Activated CD4-positive, alpha-beta T cell treated with anti-CD3 and anti-CD28 coated beads for 1 hour (primary cell): ENCODE measurements at places on chromosomes 4 and X.

- no peak for DNase-seq
Observed at GRCh38 chr4:130338851-130339250, 1242.9 kb downstream of the C4orf33 start.

DNA sequence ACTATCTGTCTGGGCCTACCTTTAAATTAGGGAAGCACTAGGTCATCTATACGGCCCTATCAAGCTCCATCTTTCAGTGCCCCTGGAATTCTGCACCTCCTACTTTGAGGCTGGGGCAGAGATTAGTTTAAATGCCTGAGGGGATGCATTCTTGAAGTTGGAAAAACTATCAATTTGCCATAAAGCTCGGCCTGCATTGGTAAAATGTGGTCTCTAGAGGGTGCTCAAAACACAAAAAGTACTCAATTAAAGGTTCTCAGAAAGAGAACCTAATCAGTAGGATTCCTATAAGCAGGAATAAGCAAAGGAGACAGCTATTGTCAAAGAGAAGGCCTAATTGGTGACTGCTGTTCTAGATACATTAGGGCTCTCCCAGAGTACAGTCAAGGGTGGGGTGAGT, 111.7 kb downstream of the AMER1 start:
- no peak for DNase-seq

DNA sequence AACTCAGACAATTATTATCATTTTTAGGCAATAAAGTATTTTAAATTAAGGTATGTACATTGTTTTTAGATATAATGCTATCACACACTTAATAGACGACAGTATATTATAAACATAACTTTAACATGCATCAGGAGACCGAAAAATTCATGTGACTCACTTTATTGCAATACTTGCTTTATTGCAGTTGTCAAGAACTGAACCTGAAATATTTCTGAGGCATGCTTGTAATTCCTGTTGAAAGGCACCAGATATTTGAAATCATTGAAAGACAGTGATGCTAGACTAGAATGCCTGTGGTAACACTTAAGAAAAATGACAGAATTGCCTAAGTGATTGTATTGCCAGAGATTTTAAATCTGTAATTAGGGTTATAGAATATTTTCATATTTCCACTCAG, 175.6 kb upstream of the MAGEB2 start:
- DNase-seq, result no peak

GRCh38 chrX:45077748-45078424, 122.8 kb downstream of the DIPK2B start:
- no peak for DNase-seq

GRCh38 chr4:915595-915994, 16.5 kb downstream of the GAK start:
- no peak for DNase-seq

- DNase-seq, result no peak
Observed at GRCh38 chr4:172892300-172892699, 276.3 kb upstream of the GALNT7 start.

DNA sequence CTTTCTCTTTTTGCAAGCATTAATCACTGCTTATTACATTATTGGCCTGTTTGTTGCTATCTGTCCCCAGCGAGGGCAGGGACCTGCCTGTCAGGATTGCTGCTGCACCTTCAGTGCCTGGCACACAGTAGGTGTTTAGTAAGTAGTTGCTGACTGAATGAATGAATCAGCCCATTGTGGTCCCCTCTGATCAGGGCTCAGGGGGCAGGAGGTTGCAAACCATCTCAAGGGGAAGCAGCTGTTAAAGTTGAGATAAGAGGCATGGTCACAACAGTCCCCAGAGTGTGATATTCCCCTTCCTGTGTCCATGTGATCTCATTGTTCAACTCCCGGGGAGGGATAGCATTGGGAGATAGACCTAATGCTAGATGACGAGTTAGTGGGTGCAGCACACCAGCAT, 85.4 kb downstream of the WFS1 start:
- no peak for DNase-seq

GRCh38 chrX:106300239-106300638, 132.1 kb downstream of the PWWP3B start:
- no peak for DNase-seq

DNA sequence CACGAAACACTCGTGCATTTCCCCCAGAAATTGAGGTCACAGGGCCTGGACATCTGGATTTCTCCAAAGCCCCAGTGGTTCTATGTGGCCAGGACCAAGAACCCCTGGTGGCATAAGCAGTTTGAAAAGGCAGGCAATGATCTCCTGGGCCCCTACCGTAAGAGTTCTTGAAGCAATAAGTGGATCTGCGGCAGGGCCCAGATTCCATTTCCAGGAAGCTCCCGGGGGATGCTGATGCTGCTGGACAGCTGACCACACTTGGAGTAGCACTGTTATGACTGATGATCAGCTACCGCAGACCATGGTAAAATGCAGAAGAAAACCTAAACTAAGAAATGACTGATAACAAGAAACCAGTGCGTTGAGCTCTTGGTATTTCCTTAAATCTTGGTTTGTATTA, 27.8 kb downstream of the SMS start:
- DNase-seq, result no peak

DNA sequence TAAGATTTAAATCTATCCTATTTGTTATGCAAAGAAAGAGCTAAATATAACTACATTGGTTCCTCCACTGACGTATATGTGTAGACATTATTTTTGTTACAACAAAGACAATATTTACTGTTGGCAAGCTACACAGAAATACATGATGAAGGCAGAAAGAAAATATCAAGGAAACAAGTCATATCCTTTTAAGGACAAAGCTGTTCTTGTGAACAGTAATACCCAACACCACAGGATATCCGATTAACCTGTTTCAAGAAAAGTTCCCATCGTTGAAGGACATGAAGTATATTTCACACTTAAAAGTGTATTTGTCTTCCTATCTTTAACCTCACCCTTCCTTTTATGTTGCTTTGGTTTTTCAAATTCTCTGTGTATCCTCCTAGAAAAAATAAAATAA, 235.8 kb upstream of the AADAT start:
- no peak for DNase-seq

DNA sequence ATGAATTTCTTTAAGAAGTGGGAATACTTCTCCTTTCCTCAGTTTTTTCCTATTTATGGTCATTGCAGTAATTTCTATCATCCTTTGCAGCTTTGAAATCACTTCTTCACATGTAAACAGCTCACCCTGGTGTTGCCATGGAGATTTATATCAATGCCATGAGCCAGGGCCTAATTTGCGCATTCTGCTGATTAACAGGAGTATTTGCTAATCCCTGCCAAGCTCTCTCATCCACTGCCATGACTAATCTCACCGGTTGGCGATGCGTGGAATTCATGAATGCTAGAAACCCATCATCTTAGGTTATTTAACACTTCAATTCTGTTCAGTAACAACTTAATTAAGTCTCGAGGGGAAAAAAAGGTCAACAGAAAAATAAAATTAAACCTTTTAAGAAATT, 11.8 kb upstream of the FGF13 start:
- no peak for DNase-seq

DNA sequence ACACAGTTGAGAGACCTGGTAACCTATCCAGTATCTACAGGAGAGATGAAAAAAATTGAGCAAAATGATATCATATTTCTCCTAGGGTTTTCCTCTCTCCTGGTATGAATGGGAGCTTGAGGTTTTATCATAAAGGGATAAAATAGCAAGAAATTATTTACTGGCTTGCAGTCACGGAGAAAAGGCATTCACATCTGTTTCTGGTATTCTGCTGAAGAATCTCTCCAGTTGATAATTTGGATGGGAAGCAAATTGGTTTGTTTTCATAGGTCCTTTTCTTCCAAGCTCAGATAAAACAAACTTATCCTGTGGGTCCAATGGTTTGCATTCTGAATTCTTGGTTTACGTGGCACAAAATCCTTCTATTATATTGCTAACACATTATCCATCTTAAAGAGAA, 83.1 kb upstream of the GYPA start:
- DNase-seq, result no peak

GRCh38 chr4:2765832-2766526, 9.8 kb upstream of the TNIP2 start:
- no peak for DNase-seq

DNA sequence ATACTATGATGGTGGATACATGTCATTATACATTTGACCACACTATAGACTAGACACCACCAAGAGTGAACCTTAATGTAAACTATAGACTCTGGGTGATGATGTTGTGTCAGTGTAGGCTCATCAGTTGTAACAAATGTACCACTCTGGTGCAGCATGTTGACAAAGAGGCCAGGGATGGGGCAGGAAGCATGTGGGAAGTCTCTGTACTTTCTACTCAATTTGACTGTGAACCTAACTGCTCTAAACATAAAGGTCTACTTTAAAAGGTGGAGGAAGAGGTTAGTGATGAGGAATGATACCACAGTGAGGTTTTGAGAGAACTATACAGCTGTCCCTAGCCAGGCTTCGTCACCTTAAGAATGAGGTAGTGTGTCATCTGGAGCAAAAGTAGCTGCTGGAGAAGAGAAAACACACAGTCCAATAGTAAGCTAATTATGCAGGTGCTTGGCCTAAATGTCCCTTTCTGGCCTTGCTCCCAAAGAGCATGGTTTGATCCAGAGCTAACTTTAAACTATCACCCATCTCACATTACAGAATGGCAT, 38.4 kb downstream of the GRSF1 start:
- no peak for DNase-seq

DNA sequence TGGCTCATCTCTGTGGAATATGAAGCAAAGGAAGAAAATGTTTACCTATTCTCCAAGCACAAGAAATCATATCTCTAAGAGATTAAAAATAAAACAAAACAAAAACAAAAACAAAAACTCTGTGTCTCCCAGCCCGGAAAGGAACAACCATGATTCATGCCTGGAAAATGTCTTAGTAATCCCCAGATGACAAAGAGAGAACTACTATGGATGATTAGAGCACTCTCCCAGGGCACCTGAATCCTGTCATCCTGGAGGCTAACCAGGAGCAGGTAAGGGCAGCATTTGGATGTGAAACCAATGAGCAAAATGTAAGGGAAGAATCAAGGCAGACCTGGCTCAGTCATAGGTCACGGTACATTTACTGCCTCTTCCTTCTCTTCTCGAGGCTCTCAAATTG, 1.7 kb upstream of the AKAP4 start:
- no peak for DNase-seq

GRCh38 chrX:41561045-41561444, 113.9 kb downstream of the NYX start:
- DNase-seq, result no peak

GRCh38 chr4:78735697-78736096, 40.5 kb upstream of the BMP2K start:
- DNase-seq, result no peak

DNA sequence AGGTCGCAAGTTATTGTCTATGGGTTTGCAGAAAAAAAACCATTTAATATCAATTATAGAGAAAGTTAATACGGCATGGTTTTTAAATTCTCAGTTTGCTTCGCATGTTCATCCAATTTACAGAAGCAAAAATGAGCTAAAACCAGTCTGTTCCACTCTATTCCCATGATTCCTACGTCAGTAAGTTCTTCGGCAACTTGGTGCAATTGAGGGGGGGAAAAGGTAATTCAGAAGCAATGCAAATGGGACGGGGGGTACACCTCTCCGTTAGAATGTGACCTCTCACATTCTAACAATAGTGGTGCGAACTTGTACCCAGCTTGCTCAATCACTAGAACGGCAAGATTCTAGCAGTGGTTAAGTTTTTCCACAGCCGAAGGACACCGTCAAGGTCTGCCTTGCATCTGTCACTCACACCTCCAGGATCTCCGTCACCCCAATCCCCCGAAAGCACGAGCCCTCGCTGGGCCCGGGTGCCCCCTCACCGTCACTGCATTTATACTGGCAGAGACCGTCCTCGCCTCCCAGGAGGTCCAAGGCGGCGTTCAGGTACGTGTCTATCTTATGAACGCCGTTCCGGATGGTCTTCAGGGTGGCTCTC, 653 bp downstream of the PLA2G12A start:
- DNase-seq, result no peak

GRCh38 chrX:71607488-71607887, 10.8 kb downstream of the CXCR3 start:
- DNase-seq, result no peak

GRCh38 chr4:41260116-41260733, 3.5 kb downstream of the UCHL1 start:
- no peak for DNase-seq

DNA sequence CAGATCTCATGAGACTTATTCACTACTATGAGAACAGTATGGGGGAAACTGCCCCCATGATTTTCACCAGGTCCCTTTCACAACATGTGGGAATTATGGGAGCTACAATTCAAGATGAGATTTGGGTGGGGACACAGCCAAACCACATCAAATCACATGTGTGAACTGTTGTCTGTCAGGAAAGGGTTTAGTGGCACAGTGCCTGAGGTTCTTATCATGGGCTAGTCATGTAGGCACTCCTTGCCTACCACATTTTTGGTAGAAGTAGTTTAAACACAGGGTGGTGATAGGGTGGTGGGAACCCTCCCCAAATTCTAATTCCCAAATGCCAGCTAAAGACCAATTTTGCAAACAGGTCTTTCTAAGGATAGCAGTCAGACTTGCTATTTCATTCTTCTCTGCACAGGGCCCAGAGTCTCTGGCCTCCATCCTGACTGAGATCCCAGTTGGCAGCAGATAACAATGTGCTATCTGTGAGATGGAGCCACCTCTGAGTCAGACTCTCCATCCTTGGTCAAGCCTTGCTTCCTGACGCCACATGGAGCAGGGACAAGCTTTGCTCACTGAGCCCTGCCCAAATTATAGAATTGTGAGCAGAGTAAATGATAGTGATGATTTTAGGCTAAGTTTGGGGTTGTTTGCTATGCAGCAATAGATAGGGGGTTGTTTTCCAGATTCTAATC, 33.5 kb upstream of the SETD7 start:
- DNase-seq, result no peak

- no peak for DNase-seq
Observed at GRCh38 chrX:150774798-150775568, 81.8 kb downstream of the MTMR1 start.

DNA sequence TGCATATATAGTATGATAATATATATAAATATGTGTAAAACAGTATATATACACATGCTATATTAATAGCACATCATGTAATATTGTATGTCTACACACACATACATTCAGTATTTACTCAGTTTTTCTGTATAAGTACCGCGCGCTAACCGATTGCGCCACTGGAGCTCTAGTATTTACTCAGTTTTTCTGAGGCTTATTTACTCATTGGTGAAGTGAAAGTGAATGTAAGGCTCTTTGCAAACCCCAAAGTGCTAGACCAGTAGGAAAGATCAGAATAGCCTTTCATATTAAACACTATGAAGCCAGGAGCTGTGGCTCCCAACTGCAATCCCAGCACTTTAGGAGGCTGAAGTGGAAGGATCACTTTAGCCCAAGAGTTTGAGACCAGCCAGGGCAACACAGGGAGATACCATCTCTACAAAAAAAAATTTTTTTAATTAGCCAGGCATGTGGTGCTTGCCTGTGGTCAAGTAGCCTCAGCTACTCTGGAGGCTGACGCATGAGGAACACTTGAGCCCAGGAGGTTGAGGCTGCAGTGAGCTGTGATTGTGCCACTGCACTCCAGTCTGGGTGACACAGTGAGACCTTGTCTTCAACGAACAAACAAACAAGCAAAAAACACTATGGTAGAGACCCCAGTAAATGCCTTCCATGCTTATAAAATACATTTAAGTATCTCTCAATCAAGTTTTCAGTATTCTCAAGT, 125.8 kb downstream of the KIT start:
- DNase-seq, result no peak
